Memory B cell (primary cell): ENCODE measurements at places on chromosomes 11 and 22.

DNA sequence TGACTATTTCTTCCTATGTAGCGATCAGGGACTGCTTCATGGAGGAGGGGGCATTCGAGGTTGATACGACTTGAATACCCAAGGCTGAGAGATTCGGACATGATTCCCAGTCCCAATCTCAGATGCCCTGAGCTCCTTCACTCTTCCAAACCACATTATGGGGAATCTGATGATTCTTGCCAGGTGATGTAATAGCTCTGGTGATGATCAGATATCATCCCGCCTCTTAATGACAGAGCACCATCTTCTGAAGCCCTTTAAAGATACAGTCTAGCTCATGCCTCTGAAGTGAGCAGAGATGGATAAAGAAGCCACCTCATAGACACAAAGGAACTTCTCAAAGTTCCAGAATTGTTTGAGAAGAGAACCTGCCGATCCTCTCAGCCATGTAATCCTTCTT lies 8.9 kb upstream of the CLMP start:
- no peak for DNase-seq

- no peak for DNase-seq
Observed at GRCh38 chr11:105696000-105696399, 86.1 kb downstream of the GRIA4 start.

GRCh38 chr11:116217006-116217405 lies 555.8 kb downstream of the BUD13 start:
- no peak for DNase-seq

- DNase-seq = no peak
Observed at GRCh38 chr22:30187094-30187493, 59.5 kb downstream of the LIF start.

DNA sequence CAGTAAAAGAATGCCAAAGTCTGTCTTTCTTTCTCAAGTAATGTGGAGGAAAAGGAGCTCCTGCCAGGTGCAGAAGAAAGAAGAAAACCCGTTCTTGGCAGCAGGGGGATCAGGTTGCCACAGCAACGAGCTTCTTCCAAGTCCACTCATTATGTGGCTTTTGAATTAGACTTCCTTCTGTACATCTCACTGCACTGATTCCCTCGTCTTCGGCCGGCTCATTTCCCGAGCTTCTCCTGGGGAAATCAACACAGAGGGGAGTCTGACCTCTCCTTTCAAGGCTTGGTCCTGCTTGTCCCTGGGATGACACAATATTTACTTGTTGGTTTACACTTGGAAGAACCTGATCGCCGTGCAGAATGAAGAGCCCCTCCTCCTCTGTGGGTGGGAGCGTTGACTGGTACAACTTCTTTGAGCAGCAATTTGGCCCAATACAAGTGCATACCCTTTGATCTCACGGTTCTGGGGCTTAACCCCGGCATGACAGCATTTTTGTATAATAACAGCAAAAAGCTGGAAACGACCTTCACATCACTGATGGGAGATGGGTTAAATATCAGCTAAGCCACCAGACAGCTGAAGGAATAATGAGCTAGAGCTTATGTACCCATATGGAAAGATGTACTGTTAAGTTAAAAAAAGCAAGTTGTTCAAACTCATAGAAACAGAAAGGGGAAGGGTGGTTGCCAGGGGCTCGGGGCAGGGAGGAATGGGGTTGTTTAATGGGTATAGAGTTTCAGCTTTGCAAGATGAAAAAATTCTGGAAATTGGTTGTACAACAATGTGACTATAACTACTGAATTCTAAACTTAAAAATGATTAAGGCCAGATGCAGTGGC lies 35.4 kb downstream of the MCHR1 start:
- DNase-seq = no peak

DNA sequence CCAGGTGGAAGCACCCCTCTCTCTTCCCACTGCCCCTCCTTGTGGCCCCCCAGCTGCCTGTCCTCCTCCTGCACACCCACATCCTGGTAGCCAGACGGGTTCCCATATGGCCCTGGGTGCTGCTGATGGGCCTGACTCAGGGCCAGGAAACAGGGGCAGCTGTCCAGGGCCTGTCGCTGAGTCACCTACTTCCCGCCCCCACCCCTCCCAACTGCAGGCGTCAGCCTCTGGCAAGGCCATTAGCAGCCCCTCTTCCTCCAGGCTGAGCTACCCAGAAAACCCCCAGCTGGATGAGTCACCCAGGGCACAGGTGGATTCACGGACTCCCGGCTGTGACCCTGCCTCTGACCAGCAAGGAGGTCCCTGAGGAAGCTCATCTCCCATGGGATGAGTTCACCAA lies 6.9 kb upstream of the GAL start:
- DNase-seq = no peak

DNA sequence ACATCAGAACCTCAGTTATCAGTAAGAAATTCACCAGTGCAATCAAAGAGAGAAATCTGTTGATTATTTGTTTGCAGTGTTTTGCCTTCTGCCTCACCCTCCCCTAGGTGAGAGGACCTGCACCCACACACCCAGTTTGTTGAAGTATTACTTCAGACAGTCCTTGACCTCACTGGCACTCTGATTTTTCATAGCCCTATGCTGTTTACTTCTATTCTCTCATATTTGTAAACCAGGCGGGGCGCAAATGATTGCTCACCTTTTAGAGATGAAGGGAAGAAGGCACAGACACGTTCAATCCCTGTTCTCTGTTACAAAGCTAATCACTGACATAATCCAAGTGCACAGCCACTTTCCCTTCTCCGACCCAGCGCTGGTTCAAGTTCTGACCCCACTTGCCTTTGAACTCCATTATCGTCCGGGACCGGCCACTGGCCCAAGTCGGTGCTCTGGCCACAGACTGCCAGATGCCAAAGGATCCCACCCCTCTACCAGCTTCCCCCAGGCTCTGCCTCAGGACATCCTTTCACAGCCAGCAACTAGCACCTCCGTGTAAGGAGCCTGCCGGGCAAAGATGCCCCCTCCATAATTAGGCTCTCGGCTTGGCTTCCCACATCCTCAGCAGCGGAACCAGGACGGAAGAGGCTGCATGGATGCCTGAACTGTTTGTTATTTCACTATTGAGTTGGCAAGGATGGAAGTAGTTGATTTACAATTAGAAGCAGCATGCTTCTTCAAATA lies 1.7 kb downstream of the ETS1 start:
- no peak for DNase-seq

DNA sequence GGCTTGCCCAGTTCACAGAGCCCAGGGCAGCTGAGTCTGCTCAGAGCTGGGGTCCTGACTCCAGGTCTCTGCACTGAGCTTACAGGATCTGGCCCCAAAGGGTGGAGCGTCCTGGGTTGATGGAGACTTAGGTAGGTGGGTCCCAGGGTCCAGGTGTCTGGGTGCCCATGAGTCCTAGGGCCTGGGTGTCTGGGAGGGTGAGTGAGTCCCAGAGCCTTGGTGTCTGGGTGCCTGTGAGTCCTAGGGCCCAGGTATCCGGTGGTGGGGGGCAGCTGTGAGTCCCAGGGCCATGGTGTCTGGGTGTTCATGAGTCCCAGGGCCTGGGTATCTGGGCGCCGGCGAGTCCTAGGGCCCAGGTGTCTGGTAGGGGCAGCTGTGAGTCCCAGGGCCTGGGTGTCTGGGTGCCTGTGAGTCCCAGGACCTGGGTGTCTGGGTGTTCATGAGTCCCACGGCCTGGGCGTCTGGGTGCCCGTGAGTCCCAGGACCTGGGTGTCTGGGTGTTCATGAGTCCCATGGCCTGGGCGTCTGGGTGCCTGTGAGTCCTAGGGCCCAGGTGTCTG lies 1505.6 kb downstream of the BRD1 start:
- DNase-seq = no peak

DNA sequence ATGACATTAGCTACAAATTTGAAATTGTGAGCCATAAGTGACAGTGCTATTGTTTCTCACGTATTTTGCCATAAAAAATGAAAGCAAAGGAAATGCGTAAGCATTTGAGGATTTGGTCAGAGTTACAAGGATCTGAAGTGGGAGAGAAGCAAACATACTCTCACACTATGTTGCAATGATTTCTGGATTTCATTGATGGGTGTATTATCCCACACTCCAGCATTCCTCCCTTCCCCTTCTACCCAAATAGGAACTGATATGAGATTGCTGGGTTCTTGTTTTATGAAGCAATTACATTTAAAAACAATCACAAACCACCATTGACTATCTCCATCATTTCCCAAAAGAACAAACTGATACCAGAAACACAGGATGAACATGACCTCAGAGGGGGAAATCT lies 314.0 kb upstream of the CTSC start:
- no peak for DNase-seq

- DNase-seq = no peak
Observed at GRCh38 chr11:113725407-113725806, 19.3 kb upstream of the TMPRSS5 start.

GRCh38 chr11:86244063-86244521 lies 461 bp upstream of the EED start:
- DNase-seq = no peak

GRCh38 chr11:4862447-4863236 lies 13.6 kb upstream of the OR51S1 start:
- no peak for DNase-seq

- no peak for DNase-seq
Observed at GRCh38 chr11:108669711-108670110, 4.8 kb downstream of the DDX10 start.

DNA sequence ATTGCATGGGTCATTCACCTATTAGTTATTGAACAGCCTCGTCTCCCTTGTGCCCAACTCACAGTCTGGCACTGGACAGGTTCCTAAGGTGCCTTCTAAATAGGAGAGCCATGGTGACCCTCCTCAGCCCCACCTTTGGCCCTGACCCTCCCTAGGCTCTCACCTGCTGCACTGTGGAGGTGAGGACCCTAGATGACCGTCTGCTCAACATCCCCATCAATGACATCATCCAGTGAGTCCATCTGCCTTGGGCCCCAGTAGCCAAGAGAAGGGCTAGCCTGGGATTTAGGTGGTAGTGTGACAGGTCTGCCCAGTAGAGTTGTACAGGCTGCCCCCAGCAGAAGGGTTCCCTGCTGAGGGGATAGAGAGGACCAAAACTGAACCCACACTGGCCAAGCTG lies 13.6 kb downstream of the UCP2 start:
- no peak for DNase-seq

DNA sequence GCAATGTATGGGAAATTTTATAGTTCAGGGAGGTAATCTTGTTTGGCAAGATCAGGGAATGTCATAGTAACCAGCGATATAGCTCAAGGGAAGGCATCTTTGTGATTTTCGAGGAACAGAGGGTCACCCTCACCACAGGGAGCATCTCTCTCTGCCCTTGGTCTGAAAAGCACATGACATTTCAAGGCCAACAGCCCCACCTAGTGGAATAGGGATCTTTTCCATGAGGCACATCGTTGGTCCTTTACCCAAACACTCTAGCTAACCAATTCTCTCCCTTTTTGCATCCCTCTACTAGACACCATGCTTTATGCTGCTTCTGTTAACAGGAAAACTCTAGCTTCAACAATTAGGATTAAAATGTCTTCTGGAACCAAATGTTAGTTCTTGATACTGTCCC lies 179.0 kb downstream of the GRM5 start:
- no peak for DNase-seq

GRCh38 chr11:110529043-110529442 lies 99.3 kb downstream of the FDX1 start:
- DNase-seq = no peak

DNA sequence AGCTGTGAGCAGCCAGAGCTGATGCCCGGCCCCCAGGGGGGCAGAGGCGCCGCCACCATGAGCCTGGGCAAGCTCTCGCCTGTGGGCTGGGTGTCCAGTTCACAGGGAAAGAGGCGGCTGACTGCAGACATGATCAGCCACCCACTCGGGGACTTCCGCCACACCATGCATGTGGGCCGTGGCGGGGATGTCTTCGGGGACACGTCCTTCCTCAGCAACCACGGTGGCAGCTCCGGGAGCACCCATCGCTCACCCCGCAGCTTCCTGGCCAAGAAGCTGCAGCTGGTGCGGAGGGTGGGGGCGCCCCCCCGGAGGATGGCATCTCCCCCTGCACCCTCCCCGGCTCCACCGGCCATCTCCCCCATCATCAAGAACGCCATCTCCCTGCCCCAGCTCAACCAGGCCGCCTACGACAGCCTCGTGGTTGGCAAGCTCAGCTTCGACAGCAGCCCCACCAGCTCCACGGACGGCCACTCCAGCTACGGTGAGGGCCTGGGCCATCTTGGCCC lies 6.1 kb downstream of the CDC42EP1 start:
- peak; percentile 54 for DNase-seq

- DNase-seq = no peak
Observed at GRCh38 chr11:106466521-106467080, 389.1 kb downstream of the AASDHPPT start.

DNA sequence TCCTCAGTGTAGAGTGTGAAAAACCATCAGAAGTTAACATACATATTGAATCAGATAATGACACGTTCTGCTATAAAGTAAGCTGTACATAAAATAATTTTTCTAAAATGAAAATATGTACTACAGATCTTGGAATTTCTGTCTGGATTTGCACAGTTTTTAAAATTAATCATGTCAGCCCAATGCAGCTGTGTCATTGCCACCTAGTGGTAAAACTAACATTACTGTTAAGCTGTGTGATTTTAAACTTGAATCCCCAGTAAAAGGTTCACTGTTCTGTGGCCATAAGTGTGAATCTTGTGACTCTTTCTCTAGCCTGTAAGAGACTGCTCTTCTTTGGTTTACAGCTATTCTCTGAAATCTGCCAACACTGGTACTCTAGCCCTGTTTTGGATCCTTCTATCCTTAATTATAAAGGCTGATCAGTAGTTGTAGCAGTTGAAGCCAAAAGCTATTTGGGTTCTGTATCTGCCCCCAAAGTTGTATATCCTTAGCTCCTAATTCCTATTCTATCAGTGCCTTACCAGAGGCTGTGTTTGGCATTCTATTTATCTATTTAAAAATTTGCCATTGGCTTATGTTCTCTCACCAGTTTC lies 4.0 kb downstream of the JRKL start:
- DNase-seq = peak; percentile 21

DNA sequence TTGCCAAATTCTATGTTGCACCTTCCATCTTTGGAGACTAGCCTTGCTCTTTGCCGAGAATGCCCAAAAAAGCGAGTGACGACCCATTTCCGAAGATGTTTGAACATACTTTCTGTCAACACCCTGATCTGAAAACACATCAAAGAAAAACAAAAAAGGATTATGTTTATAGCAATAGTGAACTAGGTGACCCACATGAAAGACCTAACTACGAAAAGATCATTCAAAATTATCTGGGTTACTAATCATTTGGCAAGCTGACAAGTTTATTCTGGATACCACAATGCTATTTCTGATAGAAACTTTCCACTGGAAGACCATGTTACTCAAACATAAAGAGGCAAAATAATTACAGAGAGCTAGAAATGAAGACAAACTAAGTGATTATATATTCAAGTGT lies 27.0 kb downstream of the KCNJ1 start:
- no peak for DNase-seq

- no peak for DNase-seq
Observed at GRCh38 chr11:112965656-112966055, 4.4 kb downstream of the NCAM1 start.

DNA sequence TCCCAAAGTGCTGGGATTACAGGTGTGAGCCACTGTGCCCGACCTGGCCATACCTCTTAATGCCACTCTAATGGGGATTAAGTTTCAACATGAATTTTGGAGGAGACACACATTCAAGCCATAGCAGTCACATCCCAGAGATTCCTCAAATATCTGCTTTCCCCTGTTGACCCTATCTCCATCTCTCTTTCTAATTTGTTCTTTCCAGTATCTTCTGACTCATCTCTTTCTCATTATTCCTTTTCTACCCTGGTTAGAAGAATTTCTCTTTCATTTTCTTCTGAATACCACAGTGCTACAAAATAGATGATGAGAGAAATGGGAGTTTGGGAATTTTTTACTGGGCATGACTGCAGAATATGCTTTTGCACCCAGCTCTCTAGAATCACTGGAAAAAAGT lies 5.1 kb downstream of the OR10V1 start:
- no peak for DNase-seq
